ENCODE measurements at places on chromosomes 12 and 14. TPM values are rescaled to one million over a fixed set of nuclear protein-coding genes. Genes with fewer than 3 reads are reported as not detected.

- no peak for DNase-seq
These were observed 380.9 kb upstream of the TMTC1 start for GRCh38 chr12:30164382-30165318.

GRCh38 chr14:56358851-56359614 is 220.6 kb upstream of the TMEM260 start:
- no peak for DNase-seq

DNA sequence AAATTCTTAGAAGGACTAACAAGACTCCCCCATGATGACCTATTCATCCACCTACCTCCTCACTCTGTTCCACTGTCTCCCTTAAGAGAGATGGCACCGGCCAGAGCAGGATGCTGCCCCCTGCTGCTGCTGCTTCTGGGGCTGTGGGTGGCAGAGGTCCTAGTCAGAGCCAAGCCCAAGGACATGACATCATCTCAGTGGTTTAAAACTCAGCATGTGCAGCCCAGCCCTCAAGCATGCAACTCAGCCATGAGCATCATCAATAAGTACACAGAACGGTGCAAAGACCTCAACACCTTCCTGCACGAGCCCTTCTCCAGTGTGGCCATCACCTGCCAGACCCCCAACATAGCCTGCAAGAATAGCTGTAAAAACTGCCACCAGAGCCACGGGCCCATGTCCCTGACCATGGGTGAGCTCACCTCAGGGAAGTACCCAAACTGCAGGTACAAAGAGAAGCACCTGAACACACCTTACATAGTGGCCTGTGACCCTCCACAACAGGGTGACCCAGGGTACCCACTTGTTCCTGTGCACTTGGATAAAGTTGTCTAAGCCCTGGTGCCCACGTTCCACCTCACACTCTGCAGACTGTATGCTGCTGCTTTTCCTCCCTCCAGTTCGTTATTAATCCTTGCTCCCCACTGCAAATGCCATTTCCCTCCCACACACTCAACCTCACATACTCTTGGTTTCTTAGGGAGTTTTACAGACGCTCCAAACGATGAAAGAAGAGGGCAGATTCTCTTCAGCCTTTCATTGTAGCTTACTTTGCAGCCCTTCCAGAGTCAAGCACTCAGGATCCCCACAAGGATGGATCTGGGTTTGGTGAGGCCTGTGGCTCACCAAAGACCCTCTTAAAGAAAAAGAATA is at the start of gene RNASE8:
Gene RNASE8, plus strand, starts transcription at position 20 of the 873 bp plus-strand sequence. Its CDS starts 71 bp downstream, at position 91.
- DNase-seq, result no peak

DNA sequence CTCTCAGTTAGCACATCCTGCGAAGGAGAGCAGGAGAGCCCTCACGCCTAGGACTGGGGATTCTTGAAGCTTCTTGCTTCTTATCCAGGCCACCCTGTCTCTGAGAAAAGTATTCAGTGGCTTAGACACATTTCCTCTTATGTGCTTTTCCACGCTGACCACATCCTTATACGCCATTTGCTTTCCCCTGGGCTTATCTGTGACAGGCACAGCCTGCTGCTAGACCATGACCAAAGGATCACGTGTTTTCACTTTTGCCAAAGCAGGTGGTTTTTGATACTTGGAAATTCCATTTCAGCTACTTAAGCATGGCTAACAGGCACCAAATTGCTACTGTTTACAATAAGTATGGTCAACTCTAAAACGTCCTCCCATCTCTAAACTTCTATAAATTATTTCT is 587.4 kb downstream of the AACS start:
- DNase-seq, result no peak

DNA sequence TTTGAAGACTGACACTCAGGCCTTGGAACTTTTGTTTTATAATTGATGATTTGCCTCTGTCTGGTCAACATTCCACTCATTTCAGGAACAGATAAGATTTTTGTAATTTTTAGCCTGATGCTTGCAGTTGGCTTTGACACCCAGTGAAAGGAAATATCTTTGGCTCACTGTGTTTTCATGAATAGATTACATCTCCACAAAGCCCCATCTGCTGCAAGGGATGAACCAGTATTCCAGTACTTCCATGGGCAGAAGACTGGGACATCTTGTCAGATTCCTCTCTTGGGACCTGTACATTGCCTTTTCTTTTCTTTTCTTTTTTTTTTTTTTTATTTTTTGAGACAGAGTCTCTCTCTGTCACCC is 28.4 kb downstream of the GSG1 start:
- DNase-seq, result no peak

Gene FBLN5
- 132 TPM for total RNA-seq

Gene ABHD12B
- not detected for total RNA-seq

Gene ARMH4
- total RNA-seq, result 3.4 TPM

Gene GUCY2C
- not detected for total RNA-seq

DNA sequence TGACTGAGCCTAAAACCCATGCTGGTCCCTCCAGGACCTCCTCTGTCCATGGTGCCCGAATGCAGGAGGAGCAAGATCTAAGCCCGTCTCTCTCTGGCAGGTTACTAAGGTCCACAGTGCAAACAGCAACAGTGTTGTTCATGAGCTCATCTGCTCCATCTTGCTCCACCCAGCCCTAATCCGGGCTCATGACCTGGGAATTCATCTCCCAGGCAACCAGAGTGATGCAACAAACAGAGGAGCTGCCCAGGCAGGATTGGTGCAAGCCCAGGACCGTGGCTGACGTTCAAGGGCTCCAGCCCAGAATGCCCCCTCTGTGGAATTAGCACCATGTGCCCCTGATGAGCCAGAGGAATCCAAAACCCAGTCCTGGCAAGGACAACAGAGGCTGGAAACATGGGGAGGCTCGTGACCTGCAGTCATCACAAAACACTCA is 29.9 kb downstream of the HSPB8 start:
- peak; percentile 96 for DNase-seq

- DNase-seq, result no peak
These were observed 29.8 kb upstream of the DACT1 start for GRCh38 chr14:58607952-58608317.

- no peak for DNase-seq
These were observed 62.6 kb downstream of the TSPAN9 start for GRCh38 chr12:3139760-3140159.

- peak; percentile 88 for DNase-seq
These were observed 9.8 kb upstream of the HSP90AA1 start for GRCh38 chr14:102096569-102097188.

GRCh38 chr12:1421091-1421846 is 173.1 kb downstream of the FBXL14 start:
- DNase-seq, result no peak

DNA sequence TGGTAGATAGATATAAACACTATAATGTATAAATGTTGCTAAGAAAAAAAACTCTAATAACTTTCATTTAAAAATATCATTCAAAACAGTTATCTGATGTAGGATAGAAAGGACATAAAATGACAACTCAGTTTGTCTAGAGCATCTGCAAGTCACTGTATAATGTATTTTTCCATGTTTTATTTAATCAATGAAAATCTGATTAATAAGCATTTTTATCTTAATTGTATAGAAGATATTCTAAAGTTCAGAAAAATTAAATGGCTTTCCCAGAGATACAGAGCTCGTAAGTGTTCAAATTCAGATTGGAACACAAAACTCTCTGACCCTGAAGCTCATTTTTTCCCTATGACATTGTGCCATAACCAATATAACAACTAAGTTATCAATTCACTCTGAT is 295.9 kb upstream of the DCN start:
- DNase-seq, result no peak

Gene SLC10A1
- total RNA-seq, result 0.16 TPM

Gene KRT80
- total RNA-seq, result 1.5 TPM

Gene ACRBP
- total RNA-seq, result 0.43 TPM

DNA sequence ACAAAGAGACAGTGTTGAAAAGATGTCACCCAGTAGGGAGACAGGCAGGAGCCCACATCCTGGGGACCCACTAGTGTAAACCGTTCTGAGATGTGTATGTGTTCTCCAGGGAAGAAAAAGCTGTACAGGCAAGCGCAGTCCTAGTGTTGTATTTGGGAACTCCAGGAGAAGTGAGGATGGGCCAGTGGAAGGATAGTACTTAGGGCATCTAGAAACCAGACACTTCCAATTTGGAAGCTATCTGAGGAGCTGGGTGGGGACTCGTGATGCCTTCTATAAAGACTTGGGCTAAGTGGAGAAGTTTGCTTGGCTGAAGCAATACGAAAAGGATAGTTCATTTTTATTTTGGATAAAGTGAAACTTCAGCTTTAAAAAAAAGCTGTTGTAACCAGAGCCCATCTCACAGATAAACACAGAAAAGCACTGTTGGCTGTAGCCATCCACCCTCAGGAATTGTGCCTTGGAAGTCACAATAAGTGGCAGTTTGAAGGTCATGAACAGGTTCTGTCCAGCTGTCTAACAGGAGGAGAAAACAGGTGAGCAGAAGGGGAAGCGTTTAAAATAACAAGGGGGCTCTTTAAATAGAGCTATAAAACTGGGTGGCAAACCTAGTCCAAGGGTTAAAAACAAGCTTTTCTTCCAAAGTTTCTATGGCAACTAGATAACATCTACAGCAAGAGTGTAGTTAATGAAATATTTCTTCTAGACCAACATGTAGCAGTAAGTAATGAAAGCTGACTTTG is 108.0 kb upstream of the ARHGAP5 start:
- no peak for DNase-seq

Gene MYBPC1
- total RNA-seq, result 3.0 TPM

Gene KCNK10
- total RNA-seq, result not detected

- no peak for DNase-seq
These were observed 1082.5 kb downstream of the BCL11B start for GRCh38 chr14:98189511-98189910.

GRCh38 chr12:104480826-104481440 is 24.2 kb downstream of the CHST11 start:
- DNase-seq, result no peak

DNA sequence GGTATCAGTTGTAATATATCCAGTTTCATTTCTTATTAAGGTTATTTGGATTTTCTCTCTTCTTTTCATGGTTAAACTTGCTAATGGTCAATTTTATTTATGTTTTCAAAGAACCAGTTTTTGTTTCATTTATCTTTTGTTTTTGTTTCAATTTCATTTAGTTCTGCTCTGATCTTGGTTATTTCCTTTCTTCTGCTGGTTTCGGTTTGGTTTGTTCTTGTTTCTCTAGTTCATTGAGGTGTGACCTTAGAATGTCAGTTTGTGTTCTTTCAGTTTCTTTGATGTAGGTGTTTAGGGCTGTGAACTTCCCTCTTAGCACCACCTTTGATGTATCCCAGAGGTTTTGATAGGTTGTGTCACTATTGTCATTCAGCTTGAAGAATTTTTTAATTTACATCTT is 145.6 kb upstream of the SLCO1B1 start:
- no peak for DNase-seq

GRCh38 chr14:48125654-48126053 is 450.2 kb upstream of the MDGA2 start:
- DNase-seq, result no peak

- no peak for DNase-seq
These were observed 32.0 kb downstream of the EAPP start for GRCh38 chr14:34507459-34507858.

Gene RIPK3
- 3.8 TPM for total RNA-seq

Gene CKB
- 546 TPM for total RNA-seq

Gene VCPKMT
- total RNA-seq, result 1.5 TPM

DNA sequence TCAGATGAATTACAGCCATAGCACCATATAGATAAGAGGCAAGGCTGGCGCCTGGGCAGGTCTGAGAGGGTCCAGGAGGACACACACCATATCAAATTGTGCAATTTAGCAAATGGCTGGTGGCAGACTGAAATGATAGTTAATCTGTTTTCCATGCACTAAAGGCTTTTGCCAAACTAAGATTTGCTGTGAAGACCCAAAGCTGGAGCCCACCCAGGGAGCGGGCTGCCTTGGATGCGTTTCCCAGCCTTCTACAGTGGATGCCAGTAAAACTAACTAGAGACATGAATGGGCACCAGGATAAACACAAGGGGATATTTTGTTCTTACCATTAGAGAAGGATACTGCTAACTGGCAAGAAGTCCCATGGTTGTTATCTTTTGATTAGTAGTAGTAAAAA is 475.1 kb downstream of the DPF3 start:
- DNase-seq, result peak; percentile 32

Gene TDRD9
- 20.8 TPM for total RNA-seq

DNA sequence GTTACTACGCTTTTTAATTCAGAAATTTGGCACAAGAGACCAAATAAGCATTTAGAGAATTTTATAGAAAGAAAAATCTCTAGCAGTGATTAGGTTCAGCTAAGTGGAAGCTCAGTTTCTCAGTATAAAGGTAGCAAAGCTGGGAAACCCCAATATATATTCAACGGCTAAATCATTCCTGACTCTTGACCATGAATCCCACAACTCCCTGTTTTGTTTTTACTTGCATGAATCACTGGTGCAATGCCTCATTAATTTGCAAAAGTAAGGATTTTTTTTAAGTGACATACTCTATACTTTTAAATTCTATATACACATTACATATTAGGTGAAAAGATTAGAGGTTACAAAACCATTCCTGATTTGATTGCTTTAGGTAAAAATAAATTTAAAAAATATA is 74.3 kb upstream of the PLEKHG7 start:
- no peak for DNase-seq

Gene TSHR
- not detected for total RNA-seq

GRCh38 chr14:69693145-69693544 is 73.8 kb upstream of the SRSF5 start:
- DNase-seq, result no peak

DNA sequence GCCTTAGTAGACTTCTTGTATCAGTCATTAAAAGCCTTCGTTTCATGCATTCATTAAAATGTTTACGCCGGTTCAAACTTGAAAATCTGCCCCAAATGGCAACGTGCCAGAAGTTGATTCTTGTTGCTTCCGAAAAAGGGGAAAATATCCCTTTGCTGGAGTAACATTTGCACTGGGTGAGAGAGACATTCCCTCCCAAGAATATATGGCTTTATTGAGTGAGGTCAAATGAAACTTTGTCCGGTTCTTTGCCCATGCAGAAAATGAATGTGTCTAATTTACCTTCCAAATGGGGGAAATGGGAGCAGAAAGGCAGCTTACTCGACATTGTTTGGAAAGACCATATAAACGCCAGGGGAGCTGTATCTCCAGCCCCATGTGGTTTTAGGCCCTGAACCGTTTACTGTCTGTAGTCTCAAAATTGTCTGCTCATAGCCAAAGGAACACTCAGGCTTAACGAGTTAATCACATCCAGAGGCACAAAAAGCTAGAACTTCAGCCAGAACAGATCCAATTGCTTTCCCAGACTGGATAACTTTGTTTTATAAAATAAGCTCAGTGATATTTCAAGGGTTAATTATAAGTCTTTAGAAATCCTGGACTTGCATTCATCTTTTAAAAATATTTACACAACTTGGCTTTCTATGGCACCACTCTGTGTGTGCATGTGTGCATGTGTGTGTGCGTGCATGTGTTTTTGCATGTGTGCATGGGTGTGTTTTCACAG is 2.9 kb upstream of the EMP1 start:
- no peak for DNase-seq

Gene TCTN1
- 29.0 TPM for total RNA-seq

DNA sequence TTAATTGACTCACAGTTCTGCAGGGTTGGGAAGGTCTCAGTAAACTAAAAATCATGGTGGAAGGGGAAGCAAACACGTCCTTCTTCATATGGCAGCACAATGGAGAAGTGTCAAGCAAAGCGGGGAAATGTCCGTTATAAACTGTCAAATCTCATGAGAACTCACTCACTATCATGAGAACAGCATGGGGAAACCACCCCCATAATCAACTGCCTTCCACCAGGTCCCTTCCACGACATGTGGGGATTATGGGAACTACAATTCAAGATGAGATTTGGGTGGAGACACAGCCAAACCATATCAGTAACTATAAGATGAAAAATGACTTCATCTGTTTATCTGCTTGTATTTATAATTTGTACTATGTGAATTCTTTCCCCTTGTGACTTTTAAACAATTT is 577.6 kb upstream of the MDGA2 start:
- no peak for DNase-seq

GRCh38 chr12:132078190-132078589 is 65.9 kb downstream of the DDX51 start:
- no peak for DNase-seq

Gene BATF
- total RNA-seq, result 6.2 TPM

Gene PRIMA1
- total RNA-seq, result 4.1 TPM

Measured in right atrium auricular region (tissue), 2 donors.